Activated CD4-positive, CD25-positive, alpha-beta regulatory T cell treated with anti-CD3 and anti-CD28 coated beads, Interleukin-2, amount 50 U/mL, for 16 hours (primary cell): ENCODE measurements at places on chromosomes 5 and 9.
A peak's percentile ranks its signal among the peaks of the same experiment; 100 is the strongest.

DNA sequence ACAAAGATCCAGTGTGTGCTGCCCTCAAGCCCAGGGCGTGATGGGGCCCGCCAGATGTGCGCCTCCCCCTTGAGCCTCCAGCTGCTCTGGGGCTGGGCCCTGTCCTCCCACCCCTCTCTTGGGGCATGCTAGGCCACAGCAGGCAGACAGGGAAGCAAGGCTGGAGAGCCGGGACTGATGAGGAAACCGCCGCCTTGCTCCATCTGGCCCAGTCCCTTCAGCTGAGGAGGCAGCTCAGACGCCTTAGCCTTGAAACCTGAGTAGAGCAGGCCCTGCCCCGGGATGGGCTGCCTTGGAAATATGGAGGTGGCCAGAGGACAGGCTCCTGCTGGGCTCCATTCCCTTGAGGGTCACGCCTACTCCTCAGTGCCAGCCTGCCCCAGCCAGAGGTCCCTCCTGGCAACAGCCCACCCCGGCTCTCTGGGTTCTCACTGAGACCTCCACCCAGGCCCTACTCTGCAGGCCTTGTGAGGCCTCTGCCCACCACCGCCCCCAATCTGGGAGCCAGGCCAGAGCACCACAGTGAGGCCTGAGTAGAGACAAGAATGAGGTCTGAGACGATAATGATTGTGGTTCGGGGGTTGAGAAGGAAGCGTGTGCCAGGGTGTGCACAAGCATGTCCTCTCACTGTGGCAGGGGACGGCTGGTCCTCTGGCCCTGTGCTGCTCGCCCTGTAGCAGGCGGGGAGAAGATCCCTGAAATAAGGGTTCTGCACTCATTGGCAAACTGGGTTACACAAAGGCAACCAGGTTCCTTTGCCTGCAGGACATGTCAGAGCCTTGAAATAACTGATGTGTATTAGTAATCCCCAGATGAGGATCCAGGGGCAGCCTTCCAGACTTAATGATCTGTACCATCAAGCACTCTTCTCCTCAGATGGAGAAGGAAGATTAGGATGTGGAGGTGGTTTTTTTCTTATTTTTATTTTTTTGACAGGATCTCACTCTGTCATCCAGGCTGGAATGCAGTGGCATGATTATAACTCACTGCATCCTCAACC, 30.9 kb downstream of the CXXC5 start:
- no peak for DNase-seq

DNA sequence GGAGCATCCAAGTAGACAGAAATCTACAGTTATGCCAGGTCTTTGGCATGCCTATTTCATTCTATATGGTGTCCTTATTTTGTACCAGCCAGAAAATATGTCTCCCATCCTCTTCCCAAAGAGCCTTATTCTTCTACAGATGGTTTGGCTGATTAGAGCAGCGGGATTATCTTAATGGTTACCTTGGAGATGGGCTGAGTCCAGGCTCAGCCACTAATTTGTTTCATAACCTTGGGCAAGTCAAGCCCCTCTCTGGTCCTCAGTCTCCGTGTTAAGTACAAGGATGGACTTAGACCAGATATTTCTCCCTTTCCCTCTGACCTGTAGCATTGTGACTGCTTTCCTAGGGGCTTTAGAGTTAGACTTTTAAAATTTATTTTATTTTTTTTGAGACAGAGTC, 11.1 kb upstream of the GLE1 start:
- DNase-seq = no peak

GRCh38 chr5:80255431-80255810, 427 bp downstream of the SERINC5 start:
- DNase-seq = peak; percentile 17

- no peak for DNase-seq
Observed at GRCh38 chr5:110362261-110362660, 364.2 kb downstream of the TMEM232 start.

- DNase-seq = no peak
Observed at GRCh38 chr9:138011951-138012500, 134.4 kb downstream of the CACNA1B start.

DNA sequence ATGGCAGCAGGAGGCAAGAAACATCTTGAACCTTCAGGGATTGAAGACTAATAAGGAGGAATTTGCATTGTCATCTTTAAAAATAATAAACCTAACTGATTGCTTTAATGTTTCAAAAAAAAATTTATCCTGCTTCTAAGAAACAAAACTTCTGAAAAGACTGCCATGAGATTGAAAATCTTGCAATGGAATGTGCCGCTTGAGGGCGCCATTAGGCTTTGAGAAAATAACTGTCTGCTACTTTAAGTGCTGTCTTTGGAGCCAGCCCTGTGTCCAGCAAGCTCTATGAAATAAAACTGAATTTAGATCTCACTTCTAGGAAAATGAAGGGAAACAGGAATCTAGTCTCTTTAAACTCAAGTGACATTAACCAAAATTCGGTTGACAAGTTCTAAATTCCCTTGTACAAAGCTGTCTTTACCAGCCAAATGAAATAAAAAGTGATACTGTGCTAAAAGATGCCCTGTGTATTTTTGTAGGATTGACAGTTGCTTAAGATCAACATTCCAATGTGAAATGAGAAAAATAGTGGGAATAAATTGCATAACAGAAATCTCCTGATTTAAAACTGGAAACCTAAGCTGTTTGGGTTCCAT, 79.4 kb downstream of the ESM1 start:
- peak; percentile 41 for DNase-seq

GRCh38 chr5:164708831-164709230, 1203.4 kb downstream of the MAT2B start:
- DNase-seq = no peak

GRCh38 chr9:38437193-38437823, 13.1 kb upstream of the IGFBPL1 start:
- no peak for DNase-seq
